ENCODE measurements at places on chromosomes 16 and 17.
A peak's percentile ranks its signal among the peaks of the same experiment; 100 is the strongest.

GRCh38 chr16:74277974-74278373 is 18.6 kb upstream of the PSMD7 start:
- DNase-seq: no peak

GRCh38 chr17:19002805-19003542 is 1.6 kb downstream of the FAM83G start:
- DNase-seq: no peak

DNA sequence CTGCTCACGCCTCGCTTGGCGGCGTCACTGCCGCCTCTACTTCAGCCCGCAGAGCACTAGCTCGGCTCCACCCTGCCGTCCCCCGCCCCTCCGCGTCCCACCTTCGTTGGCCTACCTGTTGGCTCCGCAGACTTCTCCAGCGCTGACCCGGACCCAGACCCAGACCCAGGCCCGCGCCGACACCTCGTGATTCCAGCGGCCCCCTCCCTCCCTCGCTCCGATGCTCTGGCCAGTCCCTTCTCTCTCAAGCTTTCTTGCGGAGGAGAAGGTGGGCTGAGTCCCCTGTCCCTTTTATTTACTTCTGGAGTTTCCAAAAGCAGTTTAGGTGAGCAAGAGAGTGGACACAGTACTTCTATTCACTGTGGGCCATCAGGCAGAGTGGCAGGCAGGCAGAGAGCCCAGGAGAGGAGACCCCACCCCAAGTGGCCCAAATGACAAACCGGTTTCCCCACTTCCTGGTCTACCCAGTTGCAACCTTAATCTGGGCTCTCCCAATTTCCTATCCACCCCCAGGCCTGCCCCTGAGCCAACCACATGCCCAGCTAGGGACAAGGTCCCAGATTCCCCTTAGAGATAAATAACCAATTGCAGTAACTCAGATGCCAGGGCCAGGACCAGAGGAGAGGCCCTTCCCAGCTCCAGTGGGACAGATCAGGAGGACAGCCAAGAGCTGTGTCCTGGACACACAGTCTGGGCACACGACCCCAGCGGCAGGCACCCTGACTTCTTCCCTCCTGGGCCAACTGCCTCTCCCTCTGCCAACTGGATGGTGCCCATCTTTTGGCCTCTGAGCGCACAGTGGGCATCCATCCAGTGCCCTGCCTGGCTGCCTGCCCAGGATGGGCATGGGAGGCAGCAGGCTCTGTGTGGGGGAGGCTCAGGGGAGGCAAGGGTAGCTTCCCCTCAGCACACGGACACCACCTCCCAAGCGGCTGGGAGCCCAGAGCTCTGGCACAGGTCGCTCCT is 1.2 kb upstream of the SRCIN1 start:
- no peak for DNase-seq

DNA sequence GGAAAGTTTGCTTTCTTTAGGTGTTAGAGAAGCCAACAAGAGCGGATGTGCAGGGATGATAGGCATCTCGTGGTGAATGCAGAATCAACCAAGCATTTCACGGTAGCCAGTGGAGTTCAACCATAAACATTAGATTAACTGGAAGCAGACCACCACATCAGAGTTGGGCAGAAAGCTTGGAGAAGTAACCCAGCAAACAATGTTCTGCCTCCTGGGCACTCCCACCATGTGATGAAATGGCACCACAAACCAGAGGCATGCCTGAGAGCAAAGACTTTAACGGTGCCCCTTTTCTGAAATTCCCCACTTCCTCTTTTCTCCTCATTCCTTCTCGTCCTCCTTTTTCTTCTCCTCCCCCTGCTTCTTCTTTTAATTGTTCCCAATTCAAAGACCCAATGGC is 193.5 kb upstream of the ANKFN1 start:
- DNase-seq: no peak

GRCh38 chr17:32558997-32559650 is 72.3 kb downstream of the CDK5R1 start:
- no peak for DNase-seq

GRCh38 chr16:27444015-27444414 is 42.0 kb downstream of the IL21R start:
- DNase-seq: no peak

GRCh38 chr17:20955427-20956323 is 87.1 kb downstream of the USP22 start:
- no peak for DNase-seq

GRCh38 chr16:73172241-73172972 is 124.5 kb upstream of the ZFHX3 start:
- DNase-seq: peak; percentile 76

DNA sequence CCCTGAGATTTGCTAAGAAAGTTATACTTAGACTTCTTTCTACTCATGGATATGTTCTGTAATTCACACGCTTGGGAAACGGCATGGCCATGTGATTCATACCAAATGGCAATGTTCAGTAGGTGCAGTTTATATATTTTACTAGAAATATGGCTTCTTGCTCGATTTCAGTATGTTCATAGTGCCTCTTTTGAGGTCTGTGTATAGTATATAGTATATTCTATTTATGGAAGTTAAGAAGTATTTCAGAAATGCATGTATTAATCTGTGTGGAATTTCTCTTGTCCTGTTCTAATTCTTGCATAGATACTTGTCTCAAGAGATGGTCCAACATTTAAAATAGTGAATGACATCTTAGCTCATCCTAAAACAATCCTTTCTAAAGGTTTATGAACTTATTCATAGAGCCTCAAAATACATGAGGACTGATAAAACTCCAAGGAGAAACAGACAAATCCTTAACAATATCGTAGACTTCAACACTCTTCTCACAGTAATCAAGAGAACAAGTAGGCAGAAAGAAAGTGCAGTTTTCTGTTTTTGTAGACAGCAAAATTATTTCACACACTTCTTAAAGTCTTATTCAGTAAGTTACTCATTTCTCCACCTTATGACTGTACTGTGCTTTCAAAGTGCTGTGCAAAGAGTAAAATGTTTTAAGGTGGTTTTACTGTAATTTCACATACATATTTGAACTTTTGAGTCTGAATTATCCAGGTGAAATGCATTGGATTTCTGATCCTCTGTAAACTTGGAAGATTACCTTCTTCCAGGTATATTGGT is 11.1 kb downstream of the BPTF start:
- DNase-seq: no peak

- DNase-seq: no peak
Observed at GRCh38 chr16:71358464-71358998, at the start of gene CALB2. TSS of gene CALB2 (plus strand) at chr16:71358723. CDS start at chr16:71358793, 70 bp downstream.

DNA sequence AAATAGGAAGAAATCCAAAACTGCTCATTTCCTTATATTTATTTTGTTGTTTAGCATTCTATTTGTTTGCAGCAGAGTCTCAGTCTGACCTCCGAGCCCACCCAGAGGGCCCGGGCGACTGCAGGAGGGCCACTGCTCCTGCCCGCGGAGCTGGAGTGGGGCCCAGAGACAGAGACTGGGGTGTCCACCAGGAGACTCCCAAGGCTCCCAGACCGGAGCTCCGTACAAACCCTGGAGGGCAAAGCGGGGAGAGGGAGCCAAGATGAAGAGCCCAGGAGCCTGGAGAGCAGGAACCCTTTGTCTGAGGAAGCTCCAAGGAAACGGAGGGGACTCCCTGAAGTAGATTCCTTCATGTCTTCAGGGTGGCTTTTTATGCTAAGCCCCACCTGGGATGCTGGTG is 57.9 kb downstream of the AXIN2 start:
- no peak for DNase-seq

- no peak for DNase-seq
Observed at GRCh38 chr16:58119509-58119845, 9.7 kb downstream of the CFAP20 start.

DNA sequence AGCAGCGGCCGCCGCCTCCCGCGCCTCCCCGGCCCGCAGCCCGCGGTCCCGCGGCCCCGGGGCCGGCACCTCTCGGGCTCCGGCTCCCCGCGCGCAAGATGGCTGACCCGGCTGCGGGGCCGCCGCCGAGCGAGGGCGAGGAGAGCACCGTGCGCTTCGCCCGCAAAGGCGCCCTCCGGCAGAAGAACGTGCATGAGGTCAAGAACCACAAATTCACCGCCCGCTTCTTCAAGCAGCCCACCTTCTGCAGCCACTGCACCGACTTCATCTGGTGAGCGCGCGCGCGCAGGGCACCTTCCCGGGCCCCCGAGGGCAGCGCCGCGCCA is 258 bp downstream of the PRKCB start:
- DNase-seq: no peak

DNA sequence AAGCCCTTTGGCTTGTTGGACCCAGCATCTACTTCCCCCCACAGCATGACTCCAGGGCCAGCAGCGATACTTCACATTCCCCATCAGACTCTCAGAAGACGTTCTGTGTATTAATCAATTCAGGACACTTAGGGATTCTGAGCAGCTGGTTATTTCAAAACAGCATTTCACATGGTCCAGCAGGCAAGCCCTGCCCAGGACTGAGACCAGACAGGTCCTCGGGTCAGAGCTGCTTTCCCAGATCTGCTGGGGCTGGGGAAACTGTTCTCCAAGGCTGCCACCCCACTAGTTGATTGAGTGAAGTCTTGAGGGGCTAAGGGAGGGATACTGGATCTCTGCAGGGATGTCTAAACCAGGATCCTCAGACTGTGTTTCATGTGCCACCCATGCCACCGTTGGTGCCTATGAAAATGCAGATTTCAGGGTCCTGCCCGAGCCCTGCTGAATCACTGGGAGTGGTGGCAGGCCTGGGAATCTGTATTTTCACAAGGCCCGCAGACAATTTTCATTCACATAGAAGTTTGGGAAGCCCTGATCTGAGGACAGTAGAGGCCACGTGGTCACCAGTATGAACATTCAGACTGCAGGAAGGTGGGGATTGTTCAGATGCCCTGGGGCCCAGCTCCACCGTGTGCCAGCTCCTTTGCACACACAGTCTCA is 40.6 kb upstream of the CDH5 start:
- no peak for DNase-seq

GRCh38 chr17:57994436-57994835 is 6.4 kb upstream of the VEZF1 start:
- DNase-seq: no peak

DNA sequence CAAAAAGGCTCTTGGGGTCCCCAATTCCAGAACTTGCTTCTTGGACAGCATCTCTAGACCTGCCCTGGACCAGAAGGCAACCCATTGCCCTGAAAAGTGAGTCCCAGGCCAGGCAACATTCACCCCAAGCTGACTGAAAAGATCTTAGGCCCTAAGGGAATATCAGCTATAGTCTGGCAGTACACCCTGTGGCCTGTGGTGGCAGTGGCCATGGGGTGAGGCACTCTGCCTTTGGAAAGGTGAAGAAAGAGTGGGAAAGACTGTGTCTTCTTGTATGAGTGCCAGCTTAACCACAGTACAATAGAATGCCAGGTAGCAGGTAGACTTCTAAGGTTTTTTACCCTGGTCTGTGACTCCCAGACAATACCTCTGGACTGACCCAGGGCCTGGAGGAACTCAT is 564.5 kb downstream of the CDH8 start:
- DNase-seq: no peak

DNA sequence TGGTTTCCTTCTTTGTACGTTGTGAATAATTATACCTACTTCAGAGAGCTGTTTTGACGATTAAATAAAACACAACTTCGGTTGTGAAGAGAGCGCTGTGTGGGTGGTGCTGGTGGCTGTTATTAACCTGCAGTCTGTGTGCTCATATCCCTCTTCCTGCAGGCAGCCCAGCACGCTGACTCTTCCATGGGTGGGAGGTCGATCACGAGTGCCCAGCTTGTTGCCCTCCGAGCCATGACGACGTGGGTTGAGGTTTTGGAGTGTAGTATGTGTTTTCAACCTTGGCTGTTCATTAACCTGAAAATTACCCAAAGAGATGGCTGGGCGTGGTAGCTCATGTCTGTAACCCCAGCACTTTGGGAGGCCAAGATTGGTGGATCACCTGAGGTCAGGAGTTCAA is 11.3 kb upstream of the GCSH start:
- no peak for DNase-seq

- DNase-seq: no peak
Observed at GRCh38 chr16:11095935-11096334, 151.6 kb downstream of the CLEC16A start.

DNA sequence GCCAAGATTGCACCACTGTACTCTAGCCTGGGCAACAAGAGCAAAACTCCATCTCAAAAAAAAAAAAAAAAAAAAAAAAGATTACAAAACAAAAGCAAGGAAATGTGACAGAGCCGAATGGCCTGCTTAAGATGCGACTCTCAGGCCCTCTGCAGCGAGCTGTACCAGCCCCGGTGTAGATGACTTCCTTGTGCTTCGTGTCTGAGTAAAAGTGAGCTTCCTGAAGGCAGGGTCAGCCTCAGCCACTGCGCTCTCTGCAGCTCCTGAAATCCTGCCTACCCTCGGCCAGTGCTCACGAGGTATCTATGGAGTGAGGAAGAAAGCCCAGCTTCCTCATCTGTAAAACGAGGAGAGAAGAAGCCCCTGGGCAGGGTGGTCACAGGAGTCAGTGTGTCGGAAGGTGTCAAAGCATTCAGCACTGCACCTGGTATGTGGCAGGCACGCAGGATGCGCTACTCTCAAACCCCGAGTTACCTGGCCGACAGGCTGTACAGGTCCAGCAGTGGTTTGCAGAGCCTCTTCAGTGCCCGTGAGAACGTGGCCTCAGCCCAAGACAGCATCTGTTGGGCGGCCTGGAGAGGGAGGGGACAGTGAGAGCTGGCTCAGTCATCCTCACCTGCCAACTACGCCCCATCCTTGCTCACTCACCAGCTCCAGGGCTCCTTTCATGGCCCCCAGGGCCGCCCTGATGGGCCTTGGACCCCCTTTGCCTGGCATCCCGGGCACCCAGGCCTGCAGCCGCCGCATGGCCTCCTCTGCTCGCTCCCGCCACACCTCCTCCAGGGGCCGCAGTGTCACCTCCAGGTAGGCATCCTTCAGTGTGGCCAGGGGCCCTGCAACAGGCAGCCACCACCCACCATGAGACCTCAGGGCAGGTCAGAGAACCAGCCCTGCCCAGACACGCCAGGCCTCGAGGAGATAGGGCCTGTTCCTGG is 44.6 kb downstream of the RMI2 start:
- no peak for DNase-seq

- no peak for DNase-seq
Observed at GRCh38 chr17:52155301-52155700, 3.2 kb downstream of the CA10 start.

DNA sequence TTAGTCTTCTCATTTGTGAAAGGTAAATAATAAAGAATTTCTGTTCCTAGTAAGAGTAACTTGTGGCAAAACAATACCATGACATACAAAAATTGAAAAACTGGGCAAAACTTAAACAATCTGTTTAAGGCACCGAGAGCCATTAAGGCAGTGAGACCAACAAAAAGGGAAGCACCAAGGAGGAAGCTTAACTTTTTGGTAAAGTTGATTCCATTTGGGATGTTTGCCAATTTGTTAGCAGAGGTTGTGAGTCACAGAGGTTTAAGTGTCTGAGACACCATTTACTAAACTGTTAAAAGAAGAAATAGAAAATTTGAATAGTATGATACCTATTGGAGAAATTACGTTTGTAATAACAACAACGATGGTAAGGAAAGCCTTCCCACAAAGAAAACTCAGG is 4.9 kb downstream of the SLC35G3 start:
- no peak for DNase-seq

DNA sequence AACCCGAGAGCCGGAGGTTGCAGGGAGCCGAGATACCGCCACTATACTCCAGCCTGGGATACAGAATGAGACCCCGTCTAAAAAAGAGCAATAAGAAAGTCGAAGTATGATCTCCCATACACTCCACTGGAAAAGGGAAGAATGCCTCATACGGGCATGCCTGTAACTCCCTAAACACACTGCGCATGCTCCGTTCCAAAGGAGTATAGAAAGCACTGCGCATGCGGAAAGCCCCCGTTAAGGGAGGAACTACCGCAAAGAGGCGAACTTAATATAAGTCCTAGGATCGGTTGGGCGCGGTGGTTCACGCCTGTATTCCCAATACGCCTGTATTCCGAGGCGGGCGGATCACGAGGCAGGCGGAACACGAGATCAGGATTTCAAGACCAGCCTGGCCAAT is 313.1 kb upstream of the ERCC4 start:
- no peak for DNase-seq

GRCh38 chr17:8821446-8822105 is 22.4 kb upstream of the MFSD6L start:
- DNase-seq: no peak

Data from AG09309 (cell line).